Activated B cell treated with CpG ODN at 0.5 μM for 24 hours (primary cell): ENCODE measurements at places on chromosomes 7 and 10. TPM values are rescaled to one million over a fixed set of nuclear protein-coding genes. Genes with fewer than 3 reads are reported as not detected.

- H3K27ac ChIP-seq, result peak overlapping the region; percentile 100
- H3K27me3 ChIP-seq, result peaks cover 2% of the 10 kb centered on the region
- peaks cover 33% of the 10 kb centered on the region for H3K36me3 ChIP-seq
- no peak for DNase-seq
These were observed 928 bp upstream of the CSTF2T start for GRCh38 chr10:51700228-51700817.

- peaks cover 4% of the 10 kb centered on the region for H3K27me3 ChIP-seq
- no peak overlapping the region for H3K4me3 ChIP-seq
- no peaks in the 10 kb centered on the region for H3K4me1 ChIP-seq
- DNase-seq, result no peak
- H3K36me3 ChIP-seq, result no peaks in the 10 kb centered on the region
These were observed 45.1 kb upstream of the INPP5A start for GRCh38 chr10:132492323-132493025.

DNA sequence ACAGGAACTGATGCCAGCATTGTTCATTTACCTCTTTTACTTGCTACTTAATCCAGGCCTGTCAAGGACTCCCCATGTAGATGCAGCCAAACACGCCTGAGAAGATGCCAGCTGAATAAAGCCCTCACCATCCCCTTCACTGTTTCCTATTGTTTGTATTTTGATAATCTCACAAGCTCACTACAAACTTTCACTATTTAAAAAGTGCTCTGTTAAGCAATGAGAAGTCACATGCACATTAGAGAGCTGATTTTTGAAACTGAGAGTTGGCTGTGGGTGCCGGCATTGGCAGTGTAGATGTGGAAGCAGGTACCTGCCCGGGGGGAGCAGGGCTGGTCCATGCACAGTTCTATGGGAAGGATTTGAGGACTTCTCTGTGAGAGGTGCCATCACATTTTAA is 169.8 kb upstream of the GRB10 start:
- no peaks in the 10 kb centered on the region for H3K4me1 ChIP-seq
- no peaks in the 10 kb centered on the region for H3K36me3 ChIP-seq
- no peak for DNase-seq
- no peak overlapping the region for H3K27ac ChIP-seq

GRCh38 chr10:114174695-114175188 is 739 bp upstream of the CCDC186 start:
- peaks cover 13% of the 10 kb centered on the region for H3K36me3 ChIP-seq
- H3K27ac ChIP-seq, result peak overlapping the region; percentile 88
- H3K4me3 ChIP-seq, result peak overlapping the region; percentile 97
- peaks cover 5% of the 10 kb centered on the region for H3K27me3 ChIP-seq

ASB10 gene
- total RNA-seq, result not detected in 2 replicates

PPP1R3C gene
- total RNA-seq, result not detected in 2 replicates

GRCh38 chr7:54544149-54544526 is 2.0 kb downstream of the VSTM2A start:
- H3K36me3 ChIP-seq, result no peaks in the 10 kb centered on the region
- DNase-seq, result no peak
- H3K27ac ChIP-seq, result no peak overlapping the region
- H3K27me3 ChIP-seq, result peaks cover 34% of the 10 kb centered on the region
- no peaks in the 10 kb centered on the region for H3K4me1 ChIP-seq

- H3K4me1 ChIP-seq, result no peaks in the 10 kb centered on the region
- H3K36me3 ChIP-seq, result no peaks in the 10 kb centered on the region
- H3K4me3 ChIP-seq, result no peak overlapping the region
- DNase-seq, result no peak
- H3K27me3 ChIP-seq, result no peaks in the 10 kb centered on the region
- no peak overlapping the region for H3K27ac ChIP-seq
These were observed 156.3 kb upstream of the SEMA3C start for GRCh38 chr7:81075150-81075549.

DNA sequence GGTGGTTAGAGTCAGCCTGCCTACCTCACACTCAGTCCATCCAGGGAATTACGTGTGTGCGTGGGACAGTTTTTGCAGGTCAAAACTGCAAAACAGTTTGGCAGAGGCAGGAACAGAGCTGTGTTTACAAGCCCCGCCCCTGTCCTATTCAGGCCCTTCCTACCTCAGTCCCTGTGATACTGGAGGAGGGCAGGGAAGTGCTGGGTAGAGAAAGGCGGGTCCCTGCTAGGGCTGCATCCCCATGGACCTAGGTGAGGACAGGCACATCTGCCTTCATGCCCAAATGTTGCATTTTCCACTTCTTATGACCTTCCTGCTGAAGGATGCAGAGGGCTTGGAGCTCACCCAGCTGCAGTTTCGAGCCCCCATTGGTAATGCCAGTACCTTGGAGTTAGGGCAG is 25.1 kb downstream of the SBDS start:
- H3K27me3 ChIP-seq, result no peaks in the 10 kb centered on the region
- H3K36me3 ChIP-seq, result no peaks in the 10 kb centered on the region
- no peak overlapping the region for H3K27ac ChIP-seq
- DNase-seq, result no peak
- H3K4me1 ChIP-seq, result no peaks in the 10 kb centered on the region
- H3K4me3 ChIP-seq, result no peak overlapping the region

STOX1 gene
- total RNA-seq, result 0.10 and 0.16 TPM in 2 replicates

GRCh38 chr10:89837165-89838043 is 136.0 kb downstream of the KIF20B start:
- H3K27ac ChIP-seq, result peak overlapping the region; percentile 75
- H3K4me3 ChIP-seq, result peak overlapping the region; percentile 83
- H3K36me3 ChIP-seq, result no peaks in the 10 kb centered on the region
- H3K27me3 ChIP-seq, result peaks cover 3% of the 10 kb centered on the region
- peak; percentile 48 for DNase-seq
- H3K4me1 ChIP-seq, result peaks cover 16% of the 10 kb centered on the region

DNA sequence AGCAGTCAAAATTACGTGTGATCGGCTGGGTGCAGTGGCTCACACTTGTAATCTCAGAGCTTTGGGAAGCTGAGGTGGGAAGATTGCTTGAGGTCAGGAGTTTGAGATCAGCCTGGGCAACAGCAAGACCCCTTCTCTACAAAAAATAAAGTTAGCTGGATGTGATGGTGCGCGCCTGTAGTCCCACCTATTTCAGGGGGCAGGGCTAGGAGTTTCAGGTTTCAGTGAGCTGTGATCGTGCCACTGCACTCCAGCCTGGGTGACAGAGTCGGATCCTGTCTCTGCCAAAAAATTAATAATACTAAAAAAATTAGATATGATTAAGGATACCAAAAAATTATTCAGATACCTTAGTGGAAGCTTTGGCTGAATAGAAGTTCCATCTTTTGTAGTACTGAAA is 136.4 kb downstream of the SDK1 start:
- H3K27ac ChIP-seq, result no peak overlapping the region
- no peak overlapping the region for H3K4me3 ChIP-seq
- peaks cover 7% of the 10 kb centered on the region for H3K27me3 ChIP-seq
- H3K36me3 ChIP-seq, result no peaks in the 10 kb centered on the region
- DNase-seq, result no peak

CPA1 gene
- total RNA-seq, result not detected in 2 replicates

GRCh38 chr7:158957921-158958491 is 101.6 kb downstream of the DYNC2I1 start:
- DNase-seq, result no peak
- H3K27me3 ChIP-seq, result peaks cover 7% of the 10 kb centered on the region
- peak overlapping the region; percentile 76 for H3K4me3 ChIP-seq
- no peaks in the 10 kb centered on the region for H3K36me3 ChIP-seq
- no peak overlapping the region for H3K27ac ChIP-seq

DNA sequence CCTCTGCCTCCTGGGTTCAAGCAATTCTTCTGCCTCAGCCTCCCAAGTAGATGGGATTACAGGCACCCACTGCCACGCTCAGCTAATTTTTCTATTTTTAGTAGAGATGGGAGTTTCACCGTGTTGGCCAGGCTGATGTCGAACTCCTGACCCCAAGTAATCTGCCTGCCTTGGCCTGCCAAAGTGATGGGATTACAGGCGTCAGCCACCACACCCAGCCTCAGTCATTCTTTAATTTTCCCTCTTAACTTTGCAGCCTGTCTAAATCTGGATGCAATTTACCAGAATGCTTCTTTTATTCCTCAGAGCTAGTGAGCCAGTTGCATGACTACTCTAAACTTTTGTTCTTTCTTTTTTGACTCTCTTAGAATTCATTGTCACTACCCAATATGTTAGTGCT is 90.5 kb upstream of the CSTF2T start:
- no peak for DNase-seq
- no peak overlapping the region for H3K27ac ChIP-seq
- no peak overlapping the region for H3K4me3 ChIP-seq
- no peaks in the 10 kb centered on the region for H3K4me1 ChIP-seq
- no peaks in the 10 kb centered on the region for H3K27me3 ChIP-seq

DNA sequence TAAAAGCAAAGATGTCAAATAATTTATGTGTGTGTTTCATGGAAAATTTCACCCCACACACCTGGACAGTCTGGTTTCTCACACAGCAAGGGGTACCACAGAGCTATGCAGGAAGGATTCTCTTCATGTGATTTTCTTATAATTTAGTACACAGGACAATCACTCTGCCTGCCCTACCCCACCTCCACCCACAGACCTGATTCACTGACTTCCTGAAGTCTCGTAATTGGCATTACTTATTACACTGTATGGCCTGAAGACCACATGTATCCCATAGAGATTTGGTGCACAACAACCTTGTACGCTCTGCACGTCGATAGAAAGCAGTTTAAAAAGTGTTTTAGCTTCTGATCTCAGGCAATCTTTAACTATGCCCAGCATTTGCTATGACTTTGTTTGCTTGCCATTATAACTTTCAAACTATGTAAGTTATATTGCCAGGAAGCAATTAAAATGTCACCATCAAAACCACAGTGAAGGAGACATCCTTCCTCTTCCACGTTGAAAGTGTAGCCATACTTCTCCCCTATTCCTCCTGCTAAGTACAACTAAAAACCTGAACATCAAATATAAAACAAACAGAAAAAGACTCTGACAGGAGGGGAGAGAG is 279.4 kb upstream of the IMMP2L start:
- no peaks in the 10 kb centered on the region for H3K27me3 ChIP-seq
- no peak overlapping the region for H3K4me3 ChIP-seq
- no peak for DNase-seq
- no peak overlapping the region for H3K27ac ChIP-seq
- no peaks in the 10 kb centered on the region for H3K4me1 ChIP-seq
- no peaks in the 10 kb centered on the region for H3K36me3 ChIP-seq

FBXL15 gene
- 15.7 and 18.9 TPM in 2 replicates for total RNA-seq

DNA sequence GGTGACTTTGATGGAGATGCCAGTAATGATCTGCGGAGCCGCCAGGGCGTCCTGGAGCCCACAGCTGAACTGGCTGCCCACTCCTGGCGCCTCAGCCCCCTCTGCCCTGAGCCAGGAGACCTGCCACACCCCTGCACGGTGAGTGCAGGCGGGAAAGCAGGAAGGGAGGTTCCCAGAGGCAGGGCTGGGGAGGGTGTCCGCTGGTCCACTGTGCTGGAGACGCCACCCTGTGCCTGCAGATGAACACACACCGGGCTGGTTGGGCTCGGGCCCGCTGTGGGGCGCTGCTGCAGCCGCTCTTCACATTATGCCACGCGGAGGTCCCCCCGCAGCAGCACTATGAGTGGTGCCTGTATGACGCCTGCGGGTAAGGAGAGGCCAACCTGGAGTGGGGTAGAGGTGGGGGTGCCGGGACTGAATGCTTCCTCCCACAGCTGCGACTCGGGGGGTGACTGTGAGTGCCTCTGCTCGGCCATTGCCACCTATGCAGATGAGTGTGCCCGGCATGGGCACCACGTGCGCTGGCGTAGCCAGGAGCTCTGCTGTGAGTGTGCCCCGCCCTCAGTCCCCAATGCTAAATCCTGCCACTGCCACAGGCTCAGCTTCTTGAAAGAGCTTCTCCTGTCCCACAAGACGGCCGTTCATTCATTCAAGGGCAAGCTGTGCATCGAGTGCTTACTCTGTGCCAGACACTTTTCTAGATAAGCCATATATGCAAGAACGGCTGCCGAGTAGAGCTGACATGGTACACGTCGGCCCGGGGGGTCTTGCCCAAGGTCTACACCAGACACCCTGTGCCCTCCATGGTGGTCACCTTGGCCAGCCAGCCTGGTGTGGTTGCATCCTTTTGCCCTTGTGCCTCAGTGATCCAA is 14.3 kb upstream of the ZNF467 start:
- H3K36me3 ChIP-seq, result no peaks in the 10 kb centered on the region
- DNase-seq, result no peak
- no peak overlapping the region for H3K27ac ChIP-seq
- H3K4me3 ChIP-seq, result no peak overlapping the region

- no peak for DNase-seq
- H3K36me3 ChIP-seq, result no peaks in the 10 kb centered on the region
- H3K27me3 ChIP-seq, result peaks cover 3% of the 10 kb centered on the region
- H3K4me3 ChIP-seq, result no peak overlapping the region
- H3K4me1 ChIP-seq, result peaks cover 20% of the 10 kb centered on the region
These were observed 341.7 kb downstream of the PRPF18 start for GRCh38 chr10:13928451-13928850.

DNA sequence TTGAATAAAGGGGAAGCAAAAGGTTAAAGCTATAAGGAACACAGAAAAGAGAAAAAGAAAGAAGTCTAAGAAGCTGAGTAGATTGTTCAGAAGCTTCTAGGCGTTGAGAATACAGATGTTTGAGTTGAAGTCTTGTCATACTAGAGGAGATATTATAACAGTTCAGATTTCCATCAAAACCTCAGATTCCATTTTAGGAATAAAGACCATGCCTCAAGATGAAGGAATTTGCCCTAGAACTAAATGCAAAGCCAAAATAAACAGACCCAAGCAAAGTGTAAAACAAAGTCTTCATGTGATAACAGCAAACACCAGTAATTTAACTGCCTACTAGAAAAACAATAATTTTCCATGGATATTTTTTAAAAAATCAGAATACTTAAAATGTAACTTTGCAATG is 476.5 kb upstream of the POT1 start:
- H3K27ac ChIP-seq, result no peak overlapping the region
- H3K4me1 ChIP-seq, result no peaks in the 10 kb centered on the region
- H3K36me3 ChIP-seq, result no peaks in the 10 kb centered on the region
- no peak overlapping the region for H3K4me3 ChIP-seq
- H3K27me3 ChIP-seq, result no peaks in the 10 kb centered on the region
- no peak for DNase-seq

PRF1 gene
- total RNA-seq, result 0.53 and 0.61 TPM in 2 replicates

GRCh38 chr10:116836902-116837523 is 12.3 kb upstream of the ENO4 start:
- peaks cover 14% of the 10 kb centered on the region for H3K4me1 ChIP-seq
- no peak overlapping the region for H3K27ac ChIP-seq

GRCh38 chr7:45106-46090 is 147.0 kb upstream of the FAM20C start:
- no peaks in the 10 kb centered on the region for H3K36me3 ChIP-seq
- no peaks in the 10 kb centered on the region for H3K4me1 ChIP-seq
- H3K27ac ChIP-seq, result no peak overlapping the region

CCM2 gene
- 83.8 and 89.0 TPM in 2 replicates for total RNA-seq

EN2 gene
- total RNA-seq, result not detected in 2 replicates

- H3K27me3 ChIP-seq, result no peaks in the 10 kb centered on the region
- H3K4me1 ChIP-seq, result peaks cover 11% of the 10 kb centered on the region
- H3K4me3 ChIP-seq, result no peak overlapping the region
- DNase-seq, result no peak
These were observed 29.6 kb downstream of the ABCB4 start for GRCh38 chr7:87445897-87446296.

HOXA1 gene
- total RNA-seq, result 0.55 and 0.61 TPM in 2 replicates

GRCh38 chr10:42963312-42963711 is 113.6 kb upstream of the RET start:
- H3K4me1 ChIP-seq, result no peaks in the 10 kb centered on the region
- H3K4me3 ChIP-seq, result no peak overlapping the region
- peaks cover 5% of the 10 kb centered on the region for H3K27me3 ChIP-seq
- H3K27ac ChIP-seq, result no peak overlapping the region
- no peak for DNase-seq

COL17A1 gene
- not detected in 2 replicates for total RNA-seq

GRCh38 chr10:67779465-67780203 is 58.4 kb downstream of the DNAJC12 start:
- no peaks in the 10 kb centered on the region for H3K36me3 ChIP-seq
- H3K4me3 ChIP-seq, result no peak overlapping the region
- no peak for DNase-seq

FKBP6 gene
- total RNA-seq, result not detected in 2 replicates

GAD2 gene
- not detected in 2 replicates for total RNA-seq
